Mesothelial cell of epicardium (in vitro differentiated cells): ENCODE measurements at places on chromosomes 7 and 10.
A peak's percentile ranks its signal among the peaks of the same experiment; 100 is the strongest.

DNA sequence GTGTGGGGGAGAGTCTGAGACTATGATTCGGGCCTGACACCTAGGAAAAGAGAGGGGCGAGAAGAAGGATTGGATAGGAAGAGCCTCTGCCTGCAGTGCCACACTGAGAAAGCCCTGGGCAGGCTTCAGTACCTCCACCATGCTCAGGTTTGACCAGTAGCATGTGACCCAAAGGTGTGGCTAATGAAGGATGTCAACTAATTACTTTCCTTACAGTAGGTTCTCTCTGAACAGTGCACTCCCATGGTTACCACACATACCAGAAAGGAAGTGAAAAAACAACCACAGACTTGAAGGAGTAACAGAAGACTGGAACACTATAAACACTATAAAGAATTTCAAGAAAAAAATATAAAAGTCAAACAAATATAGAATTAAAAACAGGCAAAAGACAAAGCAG lies 46.2 kb downstream of the SEM1 start:
- DNase-seq, result no peak

DNA sequence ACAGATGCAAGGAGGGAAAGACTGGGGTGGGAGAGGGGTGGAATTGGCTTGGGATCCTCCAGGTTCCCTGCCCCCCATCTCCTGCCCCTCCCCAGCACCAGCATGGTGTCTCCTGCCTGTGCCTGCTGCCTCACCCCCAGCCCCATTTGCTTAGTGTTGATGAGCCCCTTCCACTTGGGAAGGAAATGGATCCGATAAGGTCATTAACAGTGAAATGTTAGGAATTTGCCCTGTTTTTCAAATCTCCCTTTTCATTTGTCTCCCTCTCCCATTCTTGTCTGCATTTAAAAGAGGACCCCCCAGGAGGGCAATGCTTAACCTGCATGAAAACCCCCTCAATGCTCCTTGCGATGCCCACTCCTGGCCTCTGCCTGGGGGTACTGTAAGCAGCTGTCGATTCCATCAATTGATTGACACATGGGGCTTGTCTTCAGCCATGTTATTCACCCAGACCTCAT lies 51.5 kb downstream of the HK1 start:
- no peak for DNase-seq

DNA sequence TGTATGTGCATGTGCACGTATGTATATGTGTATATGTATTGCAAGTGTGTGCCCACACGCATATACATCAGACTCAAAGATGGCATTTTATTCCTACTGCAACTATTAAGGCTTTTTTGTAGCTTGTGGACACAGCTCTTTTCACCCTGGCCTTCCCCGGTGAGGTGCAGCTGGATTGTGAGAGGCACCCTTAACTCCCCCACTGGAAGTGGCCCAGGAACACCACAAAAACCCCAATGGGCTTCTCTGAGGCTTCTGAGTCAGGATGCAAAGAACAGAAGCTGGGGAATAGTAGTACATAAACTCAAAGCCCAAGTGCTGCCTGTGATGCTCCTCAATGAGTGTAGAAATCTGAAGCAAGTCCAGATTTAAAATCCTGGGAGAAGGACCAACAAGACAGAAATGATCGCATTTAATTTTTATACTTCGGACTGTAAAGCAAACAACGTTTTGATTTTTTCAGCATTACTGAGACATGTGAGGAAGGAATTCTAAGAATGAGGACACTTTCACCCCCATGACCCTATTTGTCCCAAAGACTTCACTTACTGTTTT lies 369.2 kb upstream of the MGMT start:
- DNase-seq, result no peak

- no peak for DNase-seq
These were observed 279.9 kb upstream of the PPP2R2D start for GRCh38 chr10:131620904-131621303.

- peak; percentile 27 for DNase-seq
These were observed 203.2 kb upstream of the PPP2R2D start for GRCh38 chr10:131697476-131698128.

DNA sequence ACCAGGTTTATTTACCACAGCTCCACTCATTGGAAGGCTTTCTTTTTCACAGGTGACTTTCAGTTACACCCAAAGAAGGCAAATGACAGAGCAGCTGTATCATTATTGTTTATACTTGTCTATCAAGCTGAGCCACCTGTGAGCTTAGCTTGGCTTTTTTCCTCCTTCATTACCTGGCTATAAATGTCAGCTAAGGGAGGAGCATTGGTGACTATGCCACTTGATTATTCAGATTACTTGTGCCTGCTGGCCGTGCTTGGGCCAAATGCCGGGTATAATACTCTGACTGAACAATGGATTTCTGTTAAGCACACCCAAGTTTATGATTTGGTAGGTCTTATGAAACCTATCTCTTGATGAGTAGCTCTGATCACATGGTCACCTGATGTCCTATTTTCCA lies 9.9 kb upstream of the GNAT3 start:
- DNase-seq, result no peak

GRCh38 chr10:16848562-16849154 lies 31.4 kb upstream of the RSU1 start:
- no peak for DNase-seq

DNA sequence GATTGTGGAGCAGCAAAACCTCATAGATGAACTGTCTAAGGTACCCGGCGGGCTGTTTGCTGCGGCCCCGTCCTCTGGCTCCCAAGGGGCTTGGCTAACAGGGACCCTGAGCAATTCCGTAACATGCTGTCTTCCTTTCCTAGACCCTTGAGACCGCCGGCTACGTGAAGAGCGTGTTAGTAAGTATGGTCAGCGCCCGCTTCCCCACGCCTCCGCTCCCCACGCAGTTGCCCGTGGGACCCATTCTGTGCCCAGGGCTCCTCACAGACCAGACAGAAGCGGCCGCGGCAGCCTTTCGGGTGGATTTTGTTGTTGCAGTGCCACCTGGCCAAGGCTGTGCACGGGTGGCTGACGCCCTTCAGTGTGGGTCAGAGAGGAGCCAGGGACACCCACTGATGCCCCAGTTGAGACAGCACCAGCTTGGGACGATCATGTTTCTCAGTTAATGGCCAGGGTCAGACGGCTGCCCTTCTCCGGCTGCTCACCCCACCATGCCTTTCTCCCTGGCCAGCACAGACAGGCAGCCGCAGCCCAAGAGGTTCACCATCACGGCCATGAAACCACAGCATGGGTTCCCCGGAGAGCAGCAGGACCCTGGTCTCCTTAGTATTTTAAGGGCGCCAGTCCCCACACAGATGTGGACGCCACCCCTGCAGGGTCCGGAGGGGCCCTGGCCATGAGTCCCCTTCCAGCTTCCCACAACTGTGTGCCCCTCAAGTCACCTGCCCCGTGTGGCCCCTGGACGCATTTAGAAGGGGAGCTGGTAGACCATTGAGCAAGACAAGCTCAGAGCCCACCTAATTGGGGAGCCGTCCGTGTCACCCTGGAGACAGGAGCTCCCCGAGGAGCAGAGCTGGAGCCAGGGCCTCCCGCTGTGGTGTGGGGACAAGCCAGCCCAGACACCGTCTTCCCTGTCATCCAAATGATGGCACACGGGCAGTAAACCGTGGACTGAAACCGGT lies 49.4 kb upstream of the DPYSL4 start:
- no peak for DNase-seq

- DNase-seq, result no peak
These were observed 148.1 kb downstream of the ZWINT start for GRCh38 chr10:56212951-56213350.

DNA sequence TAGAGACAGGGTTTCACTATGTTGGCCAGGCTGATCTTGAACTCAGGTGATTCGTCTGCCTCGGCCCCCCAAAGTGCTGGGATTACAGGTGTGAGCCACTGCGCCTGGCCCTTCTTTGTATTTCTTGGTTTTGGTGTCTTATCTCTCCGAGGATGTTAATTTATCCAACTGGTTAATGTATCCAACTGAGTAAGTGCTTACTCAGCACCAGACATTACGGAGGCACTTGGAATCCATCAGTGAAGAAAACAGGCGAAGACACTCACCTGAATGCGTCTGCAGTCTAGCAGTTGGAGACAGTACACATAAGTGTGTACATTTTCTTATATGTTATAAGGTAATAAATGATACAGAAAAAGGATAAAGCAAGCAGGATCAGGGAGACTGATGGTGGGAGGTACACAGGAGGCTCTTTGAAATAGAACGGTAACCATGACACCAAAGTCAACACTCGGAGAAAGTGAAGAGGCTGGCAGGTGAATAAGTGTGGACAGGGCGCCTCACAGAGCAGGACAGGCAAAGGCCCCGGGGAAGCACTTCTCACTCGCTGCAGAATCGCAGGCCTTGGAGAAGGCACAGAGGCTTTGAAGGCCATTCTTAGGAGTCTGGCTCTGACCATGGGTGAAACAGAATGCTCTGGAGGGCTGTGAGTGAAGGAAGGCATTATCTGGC lies 73.1 kb downstream of the LANCL2 start:
- DNase-seq, result no peak

DNA sequence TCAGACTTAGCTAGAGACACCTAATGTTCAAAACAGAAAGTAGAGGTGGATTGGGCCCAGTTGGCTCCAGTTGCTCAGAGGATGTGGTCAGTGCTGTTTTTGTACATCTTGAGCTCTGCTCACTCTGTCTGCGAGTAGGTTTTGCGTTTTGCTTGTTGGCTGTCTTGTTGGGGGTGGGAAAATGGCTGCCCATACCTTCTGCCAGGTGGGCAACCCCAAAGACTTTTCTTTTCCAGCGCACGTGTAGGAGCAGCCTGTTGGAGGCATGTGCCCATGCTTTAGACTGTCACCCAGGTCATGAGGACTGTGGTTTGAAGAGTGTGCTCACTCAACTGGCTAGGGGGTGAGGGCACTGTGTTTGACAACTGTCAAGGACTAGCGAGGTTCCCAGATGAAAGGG lies 73.9 kb downstream of the KAT6B start:
- DNase-seq, result no peak

DNA sequence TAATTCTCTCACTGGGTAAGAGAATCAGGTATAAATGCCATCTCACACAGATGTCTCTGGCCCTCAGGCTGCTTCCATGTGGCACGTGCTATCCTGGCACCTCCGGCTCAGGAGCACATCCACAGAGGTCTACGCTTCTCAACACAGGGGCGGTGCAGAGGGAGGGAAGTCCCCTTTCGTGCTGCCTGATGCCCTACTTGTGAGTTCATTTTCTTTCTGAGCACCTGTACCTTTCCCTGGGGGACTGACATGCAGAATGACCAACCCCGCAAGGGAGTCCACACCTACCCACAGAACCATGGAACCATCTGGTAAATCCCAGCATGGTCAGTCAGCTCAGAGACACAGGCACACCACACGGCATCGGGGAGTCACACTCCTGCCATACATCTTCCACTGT lies 99.0 kb upstream of the SAMD8 start:
- no peak for DNase-seq

DNA sequence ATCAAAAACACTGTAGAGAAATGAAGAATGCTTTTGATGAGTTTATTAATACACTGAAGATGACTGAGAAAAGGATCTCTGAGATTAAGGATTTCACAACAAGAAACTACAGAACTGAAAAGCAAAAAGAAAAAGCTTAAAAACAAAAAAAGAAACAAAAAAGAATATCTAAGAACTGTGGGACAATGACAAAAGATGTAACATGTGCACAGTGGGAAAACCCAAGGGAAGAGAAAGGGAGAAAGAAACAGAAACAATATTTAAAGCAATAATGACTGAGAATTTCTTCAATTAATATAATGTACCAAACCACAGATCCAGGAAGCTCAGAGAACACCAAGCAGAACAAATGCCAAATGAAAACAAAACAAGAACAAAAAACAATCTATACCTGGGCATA lies 42.2 kb downstream of the TFEC start:
- no peak for DNase-seq

GRCh38 chr7:101450064-101450463 lies 87.4 kb downstream of the COL26A1 start:
- DNase-seq, result no peak

DNA sequence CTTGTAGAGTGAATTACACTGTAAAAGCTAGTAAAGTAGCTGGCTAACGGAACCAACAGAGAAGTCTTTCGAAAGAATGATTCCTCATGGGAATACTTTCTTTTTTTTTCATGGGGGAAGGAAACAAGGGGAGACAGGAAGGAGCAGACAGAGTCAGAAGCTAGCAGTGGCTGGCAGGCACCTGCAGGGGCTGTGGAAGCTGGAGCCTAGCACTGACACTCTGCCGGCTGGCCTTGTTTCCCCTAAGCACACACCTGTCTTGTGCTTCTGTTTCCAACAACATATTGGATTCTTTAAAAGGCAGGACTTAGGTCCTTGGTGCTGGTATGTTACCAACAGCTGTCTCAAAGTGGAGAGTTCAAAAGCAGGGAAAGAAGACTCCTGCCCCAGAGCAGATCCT lies 24.7 kb downstream of the NOD1 start:
- no peak for DNase-seq

DNA sequence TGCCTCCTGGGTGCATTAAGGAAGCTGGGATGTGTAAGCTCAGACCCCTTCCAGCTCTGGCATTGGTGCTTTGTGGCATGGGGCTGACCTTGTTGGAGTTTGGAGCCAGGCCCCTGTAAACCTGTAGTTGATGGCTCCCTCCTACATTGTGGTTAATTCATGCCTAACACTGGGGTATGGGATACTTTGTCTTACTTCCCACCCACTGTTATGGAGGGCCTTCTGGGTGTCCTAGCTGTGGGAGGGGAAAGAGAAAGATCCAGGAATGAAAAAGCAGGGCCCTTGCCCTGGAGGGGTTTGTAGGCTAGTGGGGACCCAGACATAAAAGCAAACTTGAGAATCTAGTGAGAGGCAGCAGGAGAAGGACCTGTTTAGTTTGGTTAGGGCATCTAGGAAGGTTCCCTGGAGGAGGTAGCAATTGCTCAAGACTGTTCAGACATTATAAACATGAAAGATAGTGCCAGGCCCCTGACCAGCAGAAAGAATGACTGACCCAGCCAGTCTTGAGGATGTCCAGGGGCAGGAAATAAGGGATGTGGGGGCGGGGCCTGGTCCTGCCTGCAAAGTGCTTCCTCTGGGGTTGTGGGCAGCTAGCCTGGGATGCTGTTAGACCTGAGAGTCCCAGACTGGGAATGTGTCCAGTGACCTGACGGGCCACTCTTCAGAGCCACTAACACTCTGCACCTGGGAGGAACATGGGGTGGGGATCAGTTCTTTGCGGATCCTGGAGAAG lies 6.6 kb downstream of the ADAMTS14 start:
- DNase-seq, result no peak

DNA sequence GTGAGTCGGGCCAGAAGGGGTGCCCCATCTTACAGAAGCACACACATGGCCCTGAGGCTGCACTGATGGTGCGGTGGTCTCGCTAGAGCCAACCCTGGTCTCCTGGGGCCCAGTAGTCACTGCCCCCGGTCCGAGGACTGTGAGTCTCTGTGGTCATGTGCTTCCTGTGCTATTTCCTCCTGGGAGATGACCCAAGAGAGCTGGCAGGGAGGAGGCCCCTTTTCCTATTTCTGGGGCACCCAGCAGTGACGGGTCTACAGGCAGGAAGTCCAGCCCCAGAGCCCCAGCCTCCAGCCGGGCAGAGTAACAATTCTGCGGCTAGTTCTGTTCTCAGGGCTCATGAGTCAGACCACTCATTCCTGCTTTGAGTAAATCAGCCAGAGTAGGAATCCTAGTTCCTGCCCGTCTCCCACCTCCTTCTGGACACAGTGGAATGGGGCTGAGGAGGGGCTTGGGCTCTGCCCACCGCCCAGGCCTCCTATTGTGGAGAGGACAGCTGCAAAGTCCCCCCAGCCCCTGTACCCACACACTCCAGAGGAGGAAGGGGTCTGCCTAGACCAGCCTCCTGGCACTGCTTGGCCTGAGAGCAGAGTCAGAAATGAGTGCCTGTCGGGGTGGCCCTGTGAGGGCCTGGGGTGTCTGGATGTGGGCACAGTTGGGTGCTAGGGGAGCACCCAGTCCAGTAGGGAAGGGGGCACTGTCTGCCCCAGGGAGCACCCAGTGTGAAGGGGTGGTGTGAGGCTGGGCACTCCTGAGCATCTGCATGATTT lies 80.5 kb upstream of the PPIF start:
- no peak for DNase-seq
